ENCODE measurements at places on chromosomes 2 and 18. TPM values are rescaled to one million over a fixed set of nuclear protein-coding genes. Genes with fewer than 3 reads are reported as not detected.

The TCF23 gene
- total RNA-seq, result not detected

The DOK6 gene
- 2.7 TPM for total RNA-seq

- DNase-seq, result peak; percentile 73
These were observed 158.4 kb downstream of the SETBP1 start for GRCh38 chr18:44838971-44839666.

GRCh38 chr2:64017811-64018700 is 1.2 kb downstream of the VPS54 start:
- peak; percentile 82 for DNase-seq

GRCh38 chr2:16207151-16207550 is 266.8 kb downstream of the MYCN start:
- no peak for DNase-seq

Measured in osteoblast (primary cell).